ENCODE measurements at places on chromosomes 5 and 9.

DNA sequence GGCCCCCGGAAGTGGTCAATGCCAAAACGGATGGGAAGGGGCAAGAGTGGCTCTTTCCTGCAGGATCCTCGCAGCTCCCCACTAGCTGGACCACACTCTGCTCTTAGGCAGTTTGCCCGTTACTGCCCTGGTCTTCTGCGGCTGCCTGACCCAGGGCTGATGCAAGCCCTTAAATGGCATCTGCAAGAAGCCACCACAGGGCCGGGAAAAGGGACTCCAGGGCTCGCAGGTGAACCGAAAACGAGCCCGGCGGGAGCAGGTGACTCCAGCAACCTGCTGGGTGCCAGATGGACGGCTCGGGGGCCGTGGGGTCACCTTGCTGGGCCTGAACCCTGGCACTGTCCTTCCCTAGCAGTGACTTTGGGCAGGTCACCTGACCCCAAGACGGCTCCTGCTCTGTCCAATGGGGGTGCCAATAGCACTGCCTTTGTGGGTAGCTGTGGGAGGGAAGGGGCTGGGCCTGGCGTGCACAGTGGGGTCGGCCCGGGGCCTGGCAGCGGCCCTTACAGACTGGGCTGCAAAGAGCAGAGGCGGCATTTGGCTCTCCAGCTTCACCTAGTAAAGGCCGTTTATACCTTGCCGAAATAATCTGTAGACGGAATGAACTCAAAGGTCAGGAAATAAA is 1.3 kb downstream of the TMEM250 start:
- no peak for DNase-seq

- DNase-seq, result no peak
Measured at GRCh38 chr5:39977066-39977655, 552.4 kb upstream of the DAB2 start.

- DNase-seq, result no peak
Measured at GRCh38 chr9:115730845-115731244, 422.7 kb upstream of the PAPPA start.

DNA sequence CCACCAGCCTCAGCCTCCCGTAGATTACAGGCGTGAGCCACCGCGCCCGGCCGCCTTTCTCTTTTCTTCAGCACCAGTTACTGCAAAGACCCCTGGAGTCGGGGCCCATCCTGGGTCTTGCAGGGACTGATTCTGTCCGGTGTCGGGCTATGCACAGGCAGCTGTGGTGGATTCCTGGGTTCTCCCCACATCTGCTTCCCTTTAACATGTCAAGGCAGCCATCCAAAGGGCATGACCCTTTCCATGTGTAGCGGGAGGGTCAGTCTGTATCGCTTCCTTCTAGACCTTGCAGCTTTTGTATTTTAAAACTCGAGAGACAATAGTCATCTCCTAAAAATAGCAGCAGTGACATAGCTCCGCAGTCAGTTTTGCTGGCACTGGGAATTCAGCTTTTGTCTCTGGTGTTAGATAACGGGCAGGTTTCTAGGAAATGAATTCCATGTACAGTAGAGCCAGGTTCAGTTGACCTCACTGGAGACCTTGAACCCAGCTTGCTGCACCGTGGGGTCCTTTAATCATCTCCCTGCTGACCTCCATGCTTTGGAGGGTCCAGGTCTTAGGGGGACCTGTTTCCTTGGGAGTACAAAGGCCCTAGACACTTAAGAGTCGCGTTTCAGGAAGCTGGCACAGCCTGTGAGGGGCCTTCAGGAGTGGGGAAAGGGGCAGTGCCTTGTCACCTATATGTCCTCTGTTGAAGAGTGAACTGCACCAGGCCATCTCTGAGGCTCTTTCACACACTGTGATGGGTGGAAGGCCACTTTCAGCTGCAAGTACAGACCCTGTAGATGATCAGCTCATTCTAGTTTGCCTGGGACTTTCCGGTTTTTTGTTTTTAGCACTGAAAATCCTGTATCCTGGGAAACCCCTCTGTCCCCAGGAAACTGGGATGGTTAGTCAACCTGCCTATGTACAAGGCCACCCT is 13.8 kb downstream of the ANKRD33B start:
- DNase-seq, result no peak

- no peak for DNase-seq
Measured at GRCh38 chr9:11676821-11677220, 1016.4 kb upstream of the TYRP1 start.

DNA sequence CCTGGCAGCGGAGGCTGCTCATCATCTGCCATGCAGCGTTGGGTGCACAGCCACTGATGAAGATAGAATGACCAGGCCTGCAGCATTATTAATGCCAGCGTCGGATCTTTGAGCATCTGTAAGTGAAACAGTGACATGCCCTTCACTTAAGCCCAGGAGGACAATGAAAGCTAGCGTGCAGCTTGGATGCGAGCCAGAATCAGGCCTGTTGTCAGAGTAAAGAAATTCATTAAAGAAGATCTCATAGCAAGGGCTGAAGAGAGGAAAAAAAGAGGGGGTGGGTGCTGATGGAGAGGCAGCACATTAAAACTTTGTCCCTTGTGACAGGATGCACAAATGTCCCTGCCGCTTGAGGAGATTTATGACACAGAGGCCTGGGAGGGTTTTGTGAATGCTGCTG is 186.1 kb upstream of the MAST4 start:
- DNase-seq, result no peak

Measured in effector CD4-positive, alpha-beta T cell (primary cell).